ENCODE measurements at places on chromosomes 1 and 21.

DNA sequence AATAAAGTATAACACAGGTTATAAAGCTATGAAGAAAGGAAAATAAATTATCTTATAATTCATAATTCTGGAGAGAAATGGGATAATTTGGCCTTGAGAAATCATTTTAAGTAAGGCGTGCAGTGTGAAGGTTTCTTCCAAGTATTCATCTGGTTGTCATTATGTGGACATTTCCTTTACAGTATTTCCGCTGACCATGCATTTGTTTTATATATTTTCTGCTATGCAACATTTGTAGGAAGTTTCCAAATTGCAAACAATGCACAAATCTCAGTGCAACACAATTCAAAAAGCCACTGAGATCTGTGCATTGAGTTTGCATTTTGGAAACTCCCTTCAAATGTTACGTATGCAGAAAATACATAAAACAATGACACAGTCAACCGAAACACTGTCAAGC, 17.8 kb downstream of the ZNF670 start:
- DNase-seq, result no peak

DNA sequence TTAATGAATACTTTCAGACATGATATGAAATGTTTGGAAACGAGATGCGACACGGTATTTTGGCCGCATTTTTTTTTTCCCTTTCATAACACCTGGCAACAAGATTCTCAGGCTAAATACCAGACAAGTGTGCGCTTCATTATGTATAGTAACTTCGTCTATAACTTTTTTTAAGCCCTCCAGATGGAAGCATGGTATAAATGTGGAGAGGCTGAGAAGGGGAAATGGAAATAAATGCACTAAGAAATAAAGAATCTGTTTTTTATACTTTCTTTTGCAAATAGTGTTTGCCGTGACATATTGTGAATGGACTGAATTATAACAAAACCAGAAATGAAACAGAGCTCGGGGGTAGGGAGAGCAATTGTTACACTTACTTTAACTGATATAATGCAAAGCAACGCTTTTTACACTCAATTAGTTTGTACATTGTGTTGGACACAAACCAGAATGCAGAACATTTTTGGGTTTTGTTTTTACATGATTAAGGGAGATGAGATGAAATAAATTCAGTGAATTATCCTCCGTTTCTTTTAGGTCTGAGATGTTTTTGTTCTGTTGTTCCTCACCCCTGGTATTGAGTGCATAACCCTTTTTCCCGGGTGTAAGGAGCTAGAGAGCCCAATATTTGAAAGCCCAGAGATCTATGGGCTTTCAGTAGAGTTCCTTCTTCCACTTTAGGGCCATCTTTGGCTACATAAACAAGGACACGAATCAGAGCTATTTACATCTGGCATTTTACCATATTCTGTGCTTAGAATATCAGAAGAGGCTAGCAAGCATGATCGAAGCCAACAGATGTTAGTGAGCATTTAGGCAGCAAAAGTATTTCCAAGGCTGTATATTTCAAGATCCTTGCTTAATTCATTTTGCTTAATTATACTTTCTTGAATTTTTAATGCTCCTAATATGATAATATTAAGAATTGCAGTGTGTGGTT, 478.0 kb downstream of the CAMTA1 start:
- DNase-seq, result no peak

DNA sequence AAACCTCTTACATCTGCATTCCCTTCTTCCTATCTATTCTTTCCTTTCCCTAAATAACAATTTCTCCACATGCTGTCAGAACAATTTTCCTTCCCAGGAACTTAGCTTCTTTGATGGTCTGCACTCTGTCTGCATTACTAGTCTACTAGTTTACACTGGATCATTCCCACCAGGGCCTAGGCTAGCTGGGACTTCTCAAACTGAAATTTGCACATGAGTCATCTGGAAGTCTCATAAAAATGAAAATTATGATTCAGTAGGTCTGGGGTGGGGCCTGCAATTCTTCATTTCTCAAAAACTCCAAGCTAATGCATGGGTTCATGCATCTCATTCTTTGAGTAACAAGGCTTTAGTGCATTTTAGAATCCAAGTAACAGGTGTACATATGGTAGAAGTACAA, 74.2 kb downstream of the GABPA start:
- peak; percentile 49 for DNase-seq

- no peak for DNase-seq
Observed at GRCh38 chr1:228004856-228005462, 1.8 kb upstream of the WNT3A start.

DNA sequence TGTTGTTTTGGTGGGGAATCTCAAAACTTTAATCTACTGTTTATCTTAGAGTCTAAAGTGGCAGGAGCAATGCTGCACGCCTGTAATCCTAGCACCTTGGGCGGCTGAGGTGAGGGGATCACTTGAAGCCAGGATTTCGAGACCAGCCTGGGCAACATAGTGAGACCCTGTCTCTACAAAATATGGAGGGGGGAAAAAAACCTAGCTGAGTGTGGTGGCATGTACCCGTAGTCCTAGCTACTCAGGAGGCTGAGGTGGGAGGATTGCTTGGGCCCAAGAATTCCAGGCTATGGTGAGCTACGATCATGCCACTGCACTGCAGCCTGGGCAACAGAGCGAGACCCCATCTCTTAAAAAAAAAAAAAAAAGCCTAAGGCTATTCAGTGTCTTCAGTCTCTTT, 38.1 kb downstream of the POFUT2 start:
- no peak for DNase-seq

- DNase-seq, result no peak
Observed at GRCh38 chr1:232378266-232379062, 251.5 kb downstream of the SIPA1L2 start.

- no peak for DNase-seq
Observed at GRCh38 chr1:48222501-48223242, at the start of gene SLC5A9. SLC5A9 (plus strand) TSS chr1:48222716; CDS start chr1:48222737, 21 bp downstream.

- DNase-seq, result no peak
Observed at GRCh38 chr1:163596541-163597258, 274.9 kb downstream of the NUF2 start.

GRCh38 chr1:16904560-16905109, 8.9 kb downstream of the RNU1-2 start:
- peak; percentile 100 for DNase-seq

GRCh38 chr1:13836136-13836535, 136.1 kb downstream of the PRDM2 start:
- no peak for DNase-seq

GRCh38 chr1:46697053-46697452, 21.9 kb downstream of the EFCAB14 start:
- peak; percentile 34 for DNase-seq

GRCh38 chr1:87501738-87502137, 173.1 kb downstream of the LMO4 start:
- no peak for DNase-seq

DNA sequence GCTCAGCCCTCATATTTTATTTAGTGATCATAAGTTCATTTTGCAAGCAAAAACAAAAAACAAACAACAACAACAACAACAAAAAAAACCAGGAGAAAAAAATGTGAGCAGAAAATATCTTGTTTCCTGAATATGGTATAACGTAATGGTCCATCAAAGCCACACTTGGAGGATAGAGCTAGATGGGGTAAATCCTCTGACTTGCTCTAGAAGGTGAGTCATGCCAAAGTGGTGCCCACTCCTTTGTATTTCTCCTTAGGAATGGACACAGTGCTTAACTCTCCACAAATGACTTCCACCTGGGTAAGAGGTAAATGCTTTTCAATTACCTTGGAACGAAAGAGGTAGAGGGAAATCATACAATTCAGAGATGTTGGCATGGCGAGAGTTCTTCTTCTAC, 20.6 kb downstream of the PROX1 start:
- DNase-seq, result no peak

- no peak for DNase-seq
Observed at GRCh38 chr1:84700070-84700469, 9.8 kb upstream of the SSX2IP start.

DNA sequence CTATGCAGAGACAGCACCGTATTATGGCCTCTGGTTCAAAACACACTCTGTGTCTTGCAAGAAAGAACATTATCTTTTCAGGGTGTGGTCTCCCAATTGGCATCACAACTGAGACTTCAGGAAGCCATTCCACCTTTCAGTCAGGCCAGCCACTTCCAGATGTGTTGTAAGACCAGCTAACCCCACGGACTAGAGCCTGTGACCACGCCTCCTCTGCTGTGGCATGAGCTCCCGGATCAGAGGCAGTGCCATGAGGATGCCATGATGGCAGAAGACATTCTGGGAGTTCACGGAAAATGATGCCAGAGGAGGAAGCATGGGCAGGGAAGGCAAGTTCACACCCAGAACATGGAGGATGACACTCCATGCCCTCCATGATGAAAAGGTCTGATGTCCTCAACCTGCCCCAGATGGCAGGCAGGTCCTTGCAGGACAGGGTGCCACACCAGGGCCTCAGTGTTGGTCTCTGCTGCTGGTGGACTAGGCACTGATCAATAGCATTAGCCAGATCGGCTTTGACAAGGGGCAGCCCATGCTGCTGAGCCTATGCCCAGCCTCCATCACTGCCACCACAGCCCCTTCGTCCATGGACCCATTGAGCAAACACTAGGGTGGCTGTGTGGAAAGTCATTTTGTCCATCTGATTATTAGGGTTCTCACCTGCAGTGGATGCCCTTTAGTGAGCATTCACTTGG, 341.6 kb downstream of the MATN1 start:
- DNase-seq, result no peak

GRCh38 chr1:162412002-162412401, at the start of gene SH2D1B:
SH2D1B (minus strand) TSS chr1:162412136; CDS start chr1:162412016, 120 bp downstream.
- DNase-seq, result no peak

- DNase-seq, result no peak
Observed at GRCh38 chr1:200079232-200079940, 51.9 kb downstream of the NR5A2 start.

DNA sequence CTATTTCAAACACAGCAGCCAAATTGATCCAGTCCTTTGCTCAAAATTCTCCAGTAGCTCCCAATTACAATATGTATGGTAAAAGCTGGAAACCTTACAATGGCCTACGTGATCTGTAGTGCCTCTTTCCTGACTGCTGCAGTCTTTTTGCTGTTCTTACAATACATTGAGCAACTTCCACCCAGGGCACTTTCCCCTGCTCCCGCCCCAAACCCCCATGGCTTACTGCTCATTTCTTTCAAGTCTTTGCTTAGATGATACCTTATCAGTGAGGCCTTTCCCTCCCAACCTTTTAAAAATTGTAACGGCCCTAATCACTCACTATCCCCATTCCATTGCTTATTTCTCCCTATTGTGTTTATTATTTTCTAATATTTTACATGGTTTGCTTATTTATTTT, 43.9 kb upstream of the APOBEC4 start:
- no peak for DNase-seq

DNA sequence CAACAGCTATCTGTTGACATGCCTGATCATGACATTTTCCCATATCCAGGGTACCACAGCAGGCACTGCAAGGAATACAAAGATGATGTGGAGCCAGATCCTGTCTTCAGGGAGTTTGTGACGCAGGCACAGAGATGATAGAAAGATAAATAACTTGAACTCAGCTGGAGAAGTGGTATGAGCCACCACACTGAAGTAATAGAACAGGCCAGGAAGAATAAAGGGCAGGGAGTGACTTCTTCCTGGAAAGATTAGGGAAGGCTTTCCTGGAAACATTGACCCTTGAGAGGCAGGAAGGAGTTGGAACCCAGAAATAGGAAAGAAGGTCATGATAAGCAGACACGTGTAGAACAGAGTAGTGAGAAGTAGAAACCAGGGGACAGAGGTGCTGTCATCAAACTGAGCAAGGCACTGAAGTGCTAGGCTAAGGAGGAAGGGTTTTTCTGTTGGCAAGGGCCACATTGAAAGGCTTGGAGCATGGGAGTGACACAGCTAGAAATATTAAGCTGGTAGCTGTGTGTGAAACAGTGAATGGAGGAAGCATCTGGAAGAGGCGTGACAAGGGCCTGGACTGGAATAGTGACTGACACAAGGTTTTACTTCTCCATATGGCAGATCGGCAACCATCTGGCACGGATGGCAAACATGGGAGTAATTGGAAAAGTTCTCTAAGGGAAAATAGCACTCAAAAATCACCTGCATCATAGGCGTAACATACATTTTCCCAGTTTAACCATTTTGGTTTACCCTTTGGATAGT, 68.4 kb downstream of the AK5 start:
- DNase-seq, result no peak

- DNase-seq, result no peak
Observed at GRCh38 chr1:24735156-24735508, 10.1 kb upstream of the CLIC4 start.

DNA sequence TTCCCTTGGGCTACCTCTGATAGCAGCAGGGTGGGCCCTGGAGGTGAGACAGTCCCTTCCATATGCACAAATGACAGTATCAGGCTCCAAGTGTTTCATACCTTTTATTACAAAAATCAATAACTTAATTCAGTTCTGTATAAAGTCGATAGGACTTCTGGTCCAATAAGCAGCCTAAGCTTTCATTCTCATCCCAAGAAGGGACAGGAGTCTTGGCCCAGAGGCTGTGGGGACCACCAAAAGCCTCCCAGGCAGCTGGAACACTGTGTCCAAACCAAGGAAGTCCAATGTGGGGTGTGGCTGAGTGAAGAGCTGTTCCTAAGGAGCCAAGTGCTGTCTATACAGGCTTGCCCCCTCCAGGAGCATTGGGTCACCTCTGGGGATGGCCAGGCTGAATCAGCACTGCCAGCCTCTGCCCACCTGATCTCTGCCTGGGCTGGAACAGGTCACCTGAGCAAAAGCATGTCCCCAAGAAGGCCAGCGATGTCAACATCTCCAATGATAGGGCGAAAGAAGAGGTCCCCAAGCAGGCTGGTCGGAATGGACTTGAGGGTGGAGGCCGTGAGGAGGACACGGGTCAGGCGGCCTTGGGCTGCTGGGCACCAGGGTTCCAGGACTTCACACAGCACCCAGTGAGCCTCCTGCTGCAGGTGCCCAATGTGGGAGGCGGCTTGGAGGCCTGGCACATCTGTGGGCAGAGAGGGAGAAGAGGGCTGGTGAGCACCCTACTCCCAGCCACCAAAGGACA, 2.2 kb downstream of the NR0B2 start:
- no peak for DNase-seq

GRCh38 chr1:61142726-61143500, 60.6 kb downstream of the NFIA start:
- DNase-seq, result peak; percentile 46

DNA sequence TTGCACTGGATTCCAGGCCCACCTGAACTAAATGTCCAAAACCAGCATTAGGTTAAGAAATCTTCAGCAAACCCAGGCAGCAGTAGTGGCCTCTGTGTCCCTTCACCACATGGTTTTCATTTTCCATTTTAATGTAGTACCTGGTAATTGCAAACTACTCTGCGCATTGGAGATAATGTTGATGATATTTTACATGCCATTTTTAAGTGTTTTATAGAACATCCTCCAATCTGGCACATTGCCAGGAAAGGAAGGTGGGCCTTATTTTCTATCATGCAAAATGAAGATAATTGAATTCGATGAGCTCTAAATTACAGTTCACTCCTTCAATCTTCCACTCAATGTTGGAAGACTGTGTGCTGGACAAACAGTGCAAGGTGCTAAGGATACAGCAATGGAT, 89.5 kb downstream of the ZC3H11B start:
- DNase-seq, result no peak

DNA sequence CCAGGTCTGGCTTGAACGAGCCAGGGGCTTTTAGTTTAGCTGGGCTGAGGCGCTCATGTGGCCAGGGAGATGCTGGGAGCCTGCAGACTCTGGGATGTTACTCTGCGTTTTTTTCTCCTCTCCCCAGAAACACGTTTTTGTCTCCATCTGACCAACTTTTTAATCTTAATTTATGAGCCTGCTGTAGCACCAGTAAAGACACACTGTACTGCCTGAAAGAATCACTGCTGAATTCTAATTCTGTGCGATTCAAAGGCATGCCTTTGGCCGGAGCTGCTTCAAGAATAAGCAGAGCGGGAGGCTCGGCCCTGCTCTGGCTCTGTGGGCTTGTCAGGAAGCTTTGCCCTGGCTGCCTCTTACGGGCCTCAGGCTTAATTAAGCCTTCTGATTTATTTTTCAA, 129.5 kb downstream of the CAMTA1 start:
- no peak for DNase-seq
